ENCODE measurements at places on chromosomes 2 and 18.

GRCh38 chr2:108613261-108614042, 79.2 kb downstream of the LIMS1 start:
- DNase-seq: no peak

DNA sequence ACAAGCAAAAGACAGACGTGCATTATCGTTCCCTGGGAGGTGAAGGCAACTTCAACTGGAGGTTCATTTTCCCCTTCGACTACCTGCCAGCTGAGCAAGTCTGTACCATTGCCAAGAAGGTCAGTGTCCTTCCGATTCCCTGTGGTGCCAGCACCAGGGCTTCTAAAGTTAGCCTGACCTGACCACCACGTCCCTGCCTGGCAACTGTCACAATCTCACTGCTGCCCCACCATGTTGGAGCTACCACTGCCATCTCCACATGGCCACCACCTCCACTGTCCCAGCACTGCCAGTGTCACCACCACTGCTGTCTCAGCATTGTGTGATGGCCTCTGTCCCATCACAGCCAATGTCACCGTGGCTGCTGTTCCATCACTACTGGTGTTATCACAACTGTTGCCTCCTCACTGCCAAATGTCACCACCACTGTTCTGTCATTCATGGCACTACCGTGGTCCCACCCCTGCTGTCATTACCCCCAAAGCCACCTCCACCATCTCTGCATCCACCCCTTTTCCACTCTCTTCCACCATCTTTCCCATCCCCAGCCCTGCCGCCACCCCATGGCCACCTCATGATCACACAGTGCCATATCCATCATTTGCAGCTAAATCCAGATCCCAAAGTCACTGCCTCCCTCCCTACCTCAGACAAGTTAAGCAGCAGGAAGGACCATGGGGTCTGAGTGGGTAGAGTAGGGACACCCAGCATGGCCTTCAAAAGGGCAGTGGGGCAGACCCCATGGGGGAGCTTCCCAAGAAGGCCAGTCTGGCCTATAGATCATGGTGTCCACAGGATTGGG, 216.5 kb downstream of the DYSF start:
- no peak for DNase-seq

DNA sequence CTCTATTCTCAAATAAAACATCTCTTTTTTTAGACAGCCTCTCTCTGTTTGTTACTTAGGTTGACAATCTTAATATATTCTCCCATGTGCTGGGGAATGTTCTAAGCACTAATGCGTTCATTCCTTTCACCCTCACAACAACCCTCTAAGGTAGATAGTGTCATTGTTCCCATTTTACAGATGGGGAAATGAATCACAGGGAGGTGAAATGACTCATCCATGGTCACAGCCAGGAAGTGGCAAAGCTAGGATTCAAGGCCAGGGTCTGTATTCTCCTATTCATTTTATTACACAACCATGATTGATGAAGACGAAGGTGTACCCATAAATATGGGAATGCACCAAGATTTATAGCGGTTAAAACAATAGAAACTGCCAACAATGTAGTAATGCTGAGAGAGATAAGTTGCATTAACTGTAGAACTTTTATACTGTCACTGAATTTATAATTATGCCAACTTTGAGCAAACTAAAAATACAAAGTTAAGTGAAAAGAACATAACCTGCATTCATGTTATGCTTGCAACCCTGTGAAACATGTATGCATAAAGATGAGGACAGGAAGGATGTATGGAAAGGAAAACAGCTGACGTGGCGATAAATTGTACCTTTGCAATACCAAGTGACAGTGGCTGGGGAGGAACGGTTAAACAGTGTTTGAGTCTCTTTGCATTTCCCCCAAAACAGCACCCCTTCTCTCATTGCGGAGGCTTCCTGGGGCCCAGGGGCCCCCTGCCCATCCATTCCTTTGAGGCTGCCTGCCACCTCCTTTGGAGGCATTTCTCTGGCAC, 257.7 kb upstream of the AGAP1 start:
- DNase-seq: no peak

- DNase-seq: no peak
These were observed 344.4 kb upstream of the SLC39A10 start for GRCh38 chr2:195312662-195313061.

GRCh38 chr2:102059151-102059550, 67.4 kb downstream of the IL1R2 start:
- DNase-seq: no peak

GRCh38 chr2:3462493-3463104, 56.7 kb downstream of the ADI1 start:
- no peak for DNase-seq

All from 8988T (cell line).